AG04449 (cell line): ENCODE measurements at places on chromosomes 11 and 22.

GRCh38 chr22:36077271-36077670 is 48.6 kb upstream of the RBFOX2 start:
- no peak for DNase-seq

DNA sequence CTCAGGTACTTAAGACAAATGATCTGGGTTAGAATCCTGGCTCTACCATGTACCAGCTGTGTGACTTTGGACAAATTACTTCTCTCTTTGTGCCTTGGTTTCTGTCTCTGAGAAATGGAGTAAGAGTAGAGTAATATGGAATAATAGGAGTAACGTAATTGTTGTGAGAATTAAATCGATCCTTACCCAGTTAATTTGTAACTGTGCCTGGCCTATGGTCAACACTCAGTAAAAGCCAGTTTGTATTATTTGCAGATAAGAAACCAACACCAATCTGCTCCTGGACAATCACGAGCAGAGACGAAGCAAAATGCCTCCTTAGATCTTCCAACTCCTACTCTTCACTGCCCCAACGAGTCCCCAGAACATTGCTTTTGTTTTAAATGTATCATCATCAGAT is 266.7 kb downstream of the DCDC1 start:
- DNase-seq = no peak

- no peak for DNase-seq
These were observed 50.8 kb downstream of the FLRT1 start for GRCh38 chr11:64086258-64087123.

DNA sequence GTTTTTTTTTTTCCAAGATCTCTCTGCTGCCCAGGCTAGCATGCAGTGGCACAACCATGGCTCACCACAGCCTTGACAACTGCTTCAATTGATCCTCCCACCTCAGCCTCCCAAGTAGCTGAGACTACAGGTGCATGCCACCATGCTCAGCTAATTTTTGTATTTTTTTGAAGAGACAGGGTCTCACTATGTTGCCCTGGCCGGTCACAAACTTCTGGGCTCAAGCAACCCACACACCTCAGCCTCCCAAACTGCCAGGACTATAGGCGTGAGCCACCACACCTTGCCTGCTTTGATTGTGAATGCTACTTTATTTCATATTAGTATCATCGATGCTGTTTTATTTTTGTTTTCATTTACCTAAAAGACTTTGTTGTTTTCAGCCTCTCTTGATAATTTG is 81.5 kb upstream of the GNAZ start:
- no peak for DNase-seq

- DNase-seq = no peak
These were observed 20.6 kb upstream of the PLEKHB1 start for GRCh38 chr11:73625696-73626318.

DNA sequence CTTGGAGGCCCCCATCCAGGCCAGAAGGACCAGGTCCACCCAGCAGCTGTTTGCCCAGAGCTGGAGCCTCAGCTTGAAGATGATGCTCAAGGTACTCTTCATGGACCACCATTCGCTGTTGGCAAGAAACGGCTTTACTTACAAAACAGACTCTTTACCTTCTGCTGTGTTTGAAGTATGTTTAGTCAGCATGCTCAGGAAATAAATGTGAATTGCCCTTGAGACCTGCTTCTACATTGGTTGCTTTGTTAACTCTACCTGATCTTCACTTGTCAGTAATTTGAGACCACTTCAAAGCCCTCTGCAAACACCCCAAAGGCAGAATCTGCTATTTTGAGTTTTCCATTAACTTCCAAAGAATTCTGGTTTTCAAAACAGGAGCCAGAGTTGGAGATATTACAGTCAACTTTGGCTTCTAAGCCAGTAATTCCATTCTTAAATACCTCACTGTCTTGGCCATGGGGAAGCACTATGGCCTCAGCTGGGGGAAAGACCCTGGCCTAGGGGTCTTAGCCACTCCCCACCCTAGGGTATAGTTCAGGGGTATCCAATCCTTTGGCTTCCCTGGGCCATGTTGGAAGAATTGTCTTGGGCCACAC is 2.7 kb downstream of the UQCR10 start:
- no peak for DNase-seq

- no peak for DNase-seq
These were observed 1.0 kb downstream of the MOGAT2 start for GRCh38 chr11:75718419-75719339.

DNA sequence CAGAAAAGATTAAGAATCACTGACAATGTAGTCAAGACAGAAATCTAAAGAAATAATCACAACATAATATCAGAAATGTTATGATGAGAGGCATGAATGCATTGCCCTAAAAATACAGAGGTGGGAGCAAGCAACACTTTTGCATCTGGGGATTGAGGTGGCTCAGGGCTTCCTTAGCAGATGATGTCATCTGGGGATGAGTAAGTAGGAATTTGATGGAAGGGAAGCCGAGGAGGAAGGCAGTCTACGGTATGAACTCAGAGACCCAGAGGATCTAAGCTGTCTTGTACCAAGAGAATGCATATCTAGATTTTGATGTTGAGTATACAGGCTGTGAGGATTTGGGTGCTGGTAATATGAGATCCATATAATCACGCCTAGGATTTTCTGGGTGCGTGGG is 193.0 kb upstream of the SNX19 start:
- peak; percentile 10 for DNase-seq

GRCh38 chr11:15622231-15622890 is 507.6 kb downstream of the INSC start:
- no peak for DNase-seq

DNA sequence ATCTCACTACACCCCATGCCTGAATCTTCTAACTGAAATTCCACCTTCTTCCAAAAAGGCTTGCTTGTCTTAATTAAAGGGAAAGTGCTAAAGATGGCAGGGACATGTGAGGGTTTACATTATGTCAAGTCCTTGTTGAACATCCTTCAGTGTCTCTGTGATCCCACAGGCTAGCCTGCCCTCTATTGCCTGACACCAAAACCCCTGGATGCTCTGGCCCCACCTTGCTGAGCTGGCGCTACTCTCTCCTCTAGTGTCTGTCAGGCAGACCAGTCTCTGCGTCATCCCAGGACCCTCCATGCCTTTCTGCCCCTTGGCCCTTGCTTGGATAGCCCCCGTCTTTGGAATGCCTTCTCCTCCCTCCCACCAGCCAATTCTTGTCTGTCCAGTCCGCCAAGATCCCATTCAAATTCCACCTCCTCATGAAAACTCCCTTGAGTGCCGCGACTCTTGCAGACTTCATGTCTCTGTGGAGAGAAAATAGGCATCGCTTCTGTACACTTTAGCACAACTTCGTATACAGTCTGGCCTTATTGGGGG is 69.3 kb downstream of the PKNOX2 start:
- no peak for DNase-seq

DNA sequence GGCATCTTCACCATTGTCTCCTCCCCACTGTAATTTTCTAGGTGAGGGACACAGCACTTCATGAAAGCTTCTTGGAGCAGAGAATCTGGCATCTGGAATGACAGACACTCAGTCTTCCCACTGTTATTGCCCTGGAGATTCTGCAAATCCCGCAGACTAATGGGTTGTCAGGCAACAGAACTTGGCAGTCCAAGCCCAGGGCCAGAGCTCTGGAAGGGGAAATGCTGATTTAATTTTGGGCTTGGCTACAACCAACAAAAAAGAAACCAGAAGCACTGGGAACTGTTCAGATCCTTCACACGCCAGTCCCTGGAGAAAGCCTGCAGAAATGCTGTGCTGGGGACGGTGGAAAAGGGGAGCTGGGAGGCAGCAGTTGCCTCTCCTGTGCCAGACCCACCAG is 71.5 kb upstream of the BID start:
- DNase-seq = no peak

GRCh38 chr11:10778217-10778970 is 27.3 kb downstream of the CTR9 start:
- DNase-seq = peak; percentile 26

DNA sequence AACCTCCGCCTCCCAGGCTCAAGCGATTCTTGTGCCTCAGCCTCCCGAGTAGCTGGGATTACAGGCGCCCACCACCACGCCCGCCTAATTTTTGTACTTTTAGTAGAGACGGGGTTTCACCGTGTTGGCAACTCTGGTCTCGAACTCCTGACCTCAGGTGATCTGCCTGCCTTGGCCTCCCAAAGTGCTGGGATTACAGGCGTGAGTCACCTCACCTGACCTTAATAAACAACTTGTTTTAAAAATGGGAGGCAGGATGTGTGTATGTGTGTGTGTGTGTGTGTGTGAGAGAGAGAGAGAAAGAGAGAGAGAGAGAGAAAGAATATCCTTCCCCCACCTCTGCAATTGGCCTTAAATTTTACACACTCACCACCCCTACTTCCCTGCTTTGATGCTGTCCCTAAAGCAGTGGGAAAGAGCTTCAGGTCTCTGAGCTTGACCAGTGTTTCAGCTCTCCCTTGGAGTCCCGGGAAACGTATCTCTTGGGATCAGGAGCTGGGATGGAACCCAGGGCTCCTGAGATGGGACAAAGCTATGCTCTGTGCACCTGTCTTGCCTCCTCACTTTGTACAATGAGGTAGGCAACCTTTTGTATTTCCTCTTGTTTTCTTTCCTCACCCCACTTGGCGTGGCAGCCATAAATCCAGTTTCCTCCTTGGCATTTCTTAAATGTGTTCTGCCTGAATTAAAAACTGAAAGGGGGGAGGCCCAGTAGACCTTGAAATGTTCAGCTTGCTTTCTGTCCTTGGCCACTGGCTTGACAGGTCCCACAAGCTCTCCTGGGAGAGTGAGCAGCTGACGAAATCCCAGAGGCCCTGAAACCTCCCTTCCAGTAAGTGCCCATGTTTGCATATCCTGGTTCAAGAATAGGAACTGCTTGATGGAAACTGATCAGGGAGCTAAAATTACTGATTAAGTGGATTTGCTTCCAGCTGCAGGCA is 17.8 kb upstream of the XBP1 start:
- DNase-seq = no peak

DNA sequence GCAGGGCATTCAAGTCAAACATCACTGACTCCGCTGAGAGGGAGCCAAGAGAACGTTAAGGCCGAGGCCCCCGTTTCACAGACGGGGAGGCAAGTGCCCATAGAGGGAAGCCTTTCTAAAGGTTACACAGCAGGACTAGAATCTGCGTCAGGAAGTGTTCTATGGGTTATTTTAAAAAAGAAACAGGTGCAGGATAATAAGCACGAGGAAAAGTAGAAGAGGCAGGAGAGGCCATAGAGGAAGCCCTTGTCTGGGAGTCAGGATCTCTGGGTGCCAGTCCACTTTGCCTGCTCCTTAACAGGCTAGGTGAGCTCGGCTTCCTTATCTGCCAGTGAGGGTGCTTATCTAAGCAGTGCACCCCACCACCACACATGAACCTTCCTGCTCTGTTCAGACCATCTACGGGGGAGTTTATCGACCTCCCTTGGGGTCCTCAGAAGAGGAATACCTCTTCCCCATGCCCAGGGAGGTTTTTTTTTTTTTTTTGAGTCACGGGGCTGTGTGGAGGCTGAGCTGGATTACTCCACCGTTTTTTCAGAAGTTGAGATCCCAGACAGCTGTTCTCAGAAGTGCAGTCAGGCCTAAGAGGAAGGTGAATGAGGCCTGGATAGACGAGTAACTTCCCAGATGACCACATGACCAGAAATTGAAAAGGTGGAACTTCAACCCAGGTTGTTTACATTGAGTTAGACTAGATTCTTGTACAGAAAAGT is 1.2 kb upstream of the FCHSD2 start:
- DNase-seq = no peak

DNA sequence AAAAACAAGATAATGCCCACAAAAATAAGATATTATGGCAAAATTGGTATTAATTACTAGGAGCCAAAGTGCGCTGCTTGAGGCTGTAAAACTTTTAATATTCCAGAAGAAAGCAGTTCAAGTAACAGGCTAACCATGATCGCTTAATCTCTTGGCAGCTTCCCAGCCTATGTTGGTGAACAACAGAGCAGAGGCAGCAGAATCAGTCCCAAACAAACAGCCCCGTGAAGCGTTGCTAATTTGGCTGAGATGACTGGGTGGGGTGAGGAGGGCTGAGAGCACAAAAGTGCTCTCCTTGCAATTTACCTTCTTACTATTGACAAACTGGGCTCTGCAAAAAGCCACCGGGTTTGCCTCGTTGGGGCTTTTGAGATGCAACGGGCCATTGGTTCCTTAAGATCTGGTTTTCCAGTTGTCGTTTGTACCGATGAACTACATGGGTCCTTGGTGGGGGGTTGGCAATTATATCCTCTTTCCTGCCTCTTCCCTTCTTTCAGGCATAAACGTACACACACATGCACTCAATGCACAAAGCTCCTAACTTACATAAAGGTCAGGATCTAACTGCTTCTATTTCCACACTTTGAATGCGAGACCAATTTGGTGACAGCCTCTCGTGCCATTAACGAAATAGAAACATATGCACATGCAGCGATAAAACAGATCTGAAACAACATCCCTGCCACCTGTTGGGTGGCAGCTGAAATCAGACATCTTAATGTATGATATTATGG is 407.6 kb upstream of the CADM1 start:
- no peak for DNase-seq

DNA sequence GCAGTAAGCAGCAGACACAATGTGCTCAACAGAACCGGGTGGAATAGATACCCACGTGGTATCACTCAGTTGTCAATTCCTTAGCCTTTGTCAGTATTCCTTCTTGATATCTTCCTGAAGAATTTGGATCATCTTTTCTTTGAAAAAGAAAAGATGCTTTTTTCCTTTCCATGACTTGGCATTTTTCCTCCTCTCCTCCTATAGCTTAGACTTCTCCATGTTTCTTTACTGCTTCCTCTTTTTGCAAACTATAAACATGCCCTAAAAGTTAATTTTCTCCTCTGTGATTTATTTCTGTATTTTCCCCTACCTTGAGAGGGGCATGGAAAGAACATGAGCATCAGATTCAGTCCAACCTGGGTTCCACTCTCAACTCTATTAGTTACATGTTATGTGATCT is 11.7 kb downstream of the CBLIF start:
- DNase-seq = no peak

- DNase-seq = no peak
These were observed 55.3 kb upstream of the ALKBH3 start for GRCh38 chr11:43825217-43825816.

DNA sequence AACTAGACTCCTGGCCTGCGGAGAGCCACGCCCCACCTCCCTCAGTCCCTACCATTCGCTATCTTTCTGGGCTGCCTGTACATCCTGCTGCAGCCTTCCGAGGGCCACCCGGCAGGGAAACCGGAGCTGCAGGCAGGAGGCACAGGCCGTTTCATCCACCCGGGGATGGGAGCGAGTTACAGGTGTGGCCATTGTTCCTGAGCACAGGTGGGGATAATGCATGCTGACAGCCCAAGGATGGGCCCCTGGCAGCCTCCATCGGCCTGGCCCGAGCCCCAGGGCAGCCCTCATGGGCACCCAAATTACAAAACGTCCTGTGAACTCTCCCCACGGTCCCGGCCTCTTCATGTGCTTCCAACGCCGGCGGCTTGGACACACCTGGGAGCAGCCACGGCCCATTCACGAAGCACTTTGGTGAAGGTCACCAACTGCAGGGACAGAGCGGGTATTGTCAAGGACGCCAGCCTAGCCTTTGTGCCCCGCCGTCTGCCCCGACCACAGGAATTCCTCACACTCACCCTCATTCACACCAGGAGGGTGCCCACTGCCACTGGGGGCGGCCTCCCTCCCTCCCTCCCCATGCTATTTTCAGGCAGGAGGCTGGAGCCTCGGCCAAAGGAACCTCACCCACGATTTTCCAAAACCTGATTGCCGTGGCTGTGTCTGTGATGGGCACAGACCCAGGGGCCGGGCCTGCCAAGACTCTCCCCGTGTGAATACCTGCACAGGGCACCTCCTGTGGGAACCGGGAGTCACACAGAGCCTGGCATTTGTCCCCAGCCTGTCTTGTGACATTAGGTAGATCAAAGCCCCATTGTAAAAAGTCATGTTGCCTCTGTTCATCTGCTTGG is 42.1 kb upstream of the MYEOV start:
- DNase-seq = no peak

GRCh38 chr22:41762980-41763779 is 37.3 kb upstream of the CCDC134 start:
- no peak for DNase-seq
